ENCODE measurements at places on chromosomes 1 and 21. TPM values are rescaled to one million over a fixed set of nuclear protein-coding genes. Genes with fewer than 3 reads are reported as not detected.

AJAP1 gene
- not detected for polyA plus RNA-seq

CA6 gene
- not detected for polyA plus RNA-seq

GRCh38 chr1:93317207-93317606 is 28.5 kb upstream of the DR1 start:
- no peaks in the 10 kb centered on the region for H3K36me3 ChIP-seq
- no peak overlapping the region for H3K27ac ChIP-seq
- no peak for DNase-seq
- H3K27me3 ChIP-seq, result no peaks in the 10 kb centered on the region
- no peak overlapping the region for H3K4me3 ChIP-seq

GRCh38 chr1:209427811-209428210 is 155.7 kb upstream of the CAMK1G start:
- no peaks in the 10 kb centered on the region for H3K36me3 ChIP-seq
- H3K4me3 ChIP-seq, result no peak overlapping the region
- no peaks in the 10 kb centered on the region for H3K4me1 ChIP-seq
- H3K27me3 ChIP-seq, result no peaks in the 10 kb centered on the region
- H3K27ac ChIP-seq, result no peak overlapping the region

- peak overlapping the region; percentile 29 for H3K27ac ChIP-seq
- peak; percentile 7 for DNase-seq
- H3K27me3 ChIP-seq, result no peaks in the 10 kb centered on the region
These were observed 191.6 kb downstream of the HIVEP3 start for GRCh38 chr1:41726899-41727748.

GRCh38 chr1:6184083-6184783 is 4.1 kb upstream of the CHD5 start:
- H3K36me3 ChIP-seq, result peaks cover 9% of the 10 kb centered on the region
- DNase-seq, result no peak
- H3K27me3 ChIP-seq, result peaks cover 5% of the 10 kb centered on the region
- no peak overlapping the region for H3K4me3 ChIP-seq

DNA sequence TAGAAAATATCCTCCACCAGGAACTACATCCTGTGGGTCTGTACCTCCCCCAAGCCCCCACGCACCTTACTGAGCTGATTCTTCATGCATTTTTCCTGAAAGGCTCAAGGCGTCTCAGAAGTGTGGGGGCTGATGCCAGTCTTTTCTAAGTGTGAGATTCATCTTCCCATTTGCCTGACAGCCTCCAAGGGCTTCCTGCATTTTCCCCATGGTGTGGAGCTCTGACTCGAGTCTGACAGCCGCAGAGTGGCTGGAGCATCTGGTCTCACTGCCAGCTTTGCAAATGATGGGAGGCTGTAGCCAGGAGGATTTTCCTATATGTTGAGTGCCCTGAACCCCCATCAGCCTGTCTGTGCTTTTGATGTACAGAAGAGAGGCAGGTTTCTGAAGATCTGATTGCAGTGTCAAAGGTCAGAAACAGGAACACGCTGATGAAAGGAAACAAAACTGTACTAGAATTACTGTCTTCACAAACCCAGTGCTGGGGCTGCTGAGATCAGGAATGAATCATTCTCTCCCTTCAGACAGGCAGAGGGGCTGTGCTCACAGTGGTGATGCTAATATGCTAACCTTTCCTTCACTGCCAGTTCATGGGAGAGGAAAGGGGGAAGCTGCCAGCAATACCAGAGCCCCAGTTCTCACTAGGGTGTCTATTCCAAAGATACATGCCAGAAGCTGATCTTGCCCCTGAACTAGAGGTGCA is 201.5 kb upstream of the C1orf174 start:
- H3K4me1 ChIP-seq, result no peaks in the 10 kb centered on the region
- H3K27ac ChIP-seq, result no peak overlapping the region
- DNase-seq, result no peak

PRAMEF6 gene
- polyA plus RNA-seq, result not detected

DNA sequence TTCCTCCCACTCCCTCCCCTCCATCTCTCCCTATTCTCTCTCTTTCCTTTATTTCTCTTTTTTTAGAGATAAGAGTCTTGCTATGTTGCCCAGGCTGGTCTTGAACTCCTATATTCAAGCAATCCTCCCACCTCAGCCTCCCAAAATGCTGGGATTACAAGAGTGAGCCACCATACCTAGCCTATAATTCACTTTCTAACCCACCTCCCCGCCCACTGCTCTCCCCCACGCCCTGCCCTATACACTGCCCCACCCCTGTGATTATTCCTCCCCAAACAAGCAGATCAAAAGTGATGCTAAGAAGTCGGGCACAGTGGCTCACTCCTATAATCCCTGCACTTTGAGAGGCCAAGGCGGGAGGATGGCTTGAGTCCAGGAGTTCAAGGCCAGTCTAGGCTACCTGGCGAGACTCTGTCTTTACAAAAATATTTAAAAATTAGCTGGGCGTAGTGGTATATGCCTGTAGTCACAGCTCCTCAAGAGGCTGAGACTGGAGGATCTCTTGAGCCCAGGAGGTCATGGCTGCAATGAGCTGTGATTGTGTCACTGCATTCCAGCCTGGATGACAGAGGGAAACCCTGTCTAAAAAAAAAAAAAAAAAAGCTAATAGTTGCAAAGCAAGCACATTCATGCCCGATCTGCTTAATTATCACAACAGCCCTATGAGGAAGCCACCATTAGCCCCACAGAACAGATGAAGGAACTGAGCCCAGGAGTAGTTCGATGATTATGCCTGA is 12.8 kb upstream of the E2F2 start:
- no peak overlapping the region for H3K27ac ChIP-seq
- no peaks in the 10 kb centered on the region for H3K36me3 ChIP-seq
- H3K4me1 ChIP-seq, result peaks cover 2% of the 10 kb centered on the region
- no peaks in the 10 kb centered on the region for H3K27me3 ChIP-seq
- no peak for DNase-seq

DNA sequence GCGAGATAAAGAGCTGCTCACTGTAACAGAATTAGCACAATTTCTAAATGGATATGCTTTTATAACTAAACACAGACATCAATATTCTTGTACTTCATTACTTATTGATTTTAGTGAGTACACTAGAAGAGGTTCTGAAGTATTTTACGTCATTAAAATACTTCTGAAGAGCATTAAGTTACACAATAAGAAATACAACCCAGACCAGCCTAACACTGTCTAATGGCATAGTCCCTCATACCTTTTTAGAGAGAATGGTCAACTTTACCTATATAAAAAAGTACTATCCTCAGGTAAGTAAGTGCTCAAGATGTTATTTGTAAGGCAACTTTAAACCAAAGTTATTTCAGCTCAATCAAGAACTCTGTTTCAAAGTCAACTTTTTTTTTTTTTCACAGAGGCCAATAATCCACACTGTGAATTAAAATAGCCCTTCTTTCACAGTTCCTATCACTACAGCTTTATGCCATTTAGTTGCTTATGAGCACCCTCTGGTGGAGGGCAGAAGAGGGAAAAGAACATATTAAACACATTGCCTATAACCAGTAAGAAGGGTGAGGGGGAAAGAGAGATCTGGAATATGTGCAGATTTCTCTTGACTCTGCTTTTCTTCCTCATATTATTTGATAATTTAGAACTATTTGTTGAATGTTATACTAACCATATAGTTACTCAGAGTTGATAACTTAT is 182.1 kb upstream of the DMRTA2 start:
- H3K36me3 ChIP-seq, result no peaks in the 10 kb centered on the region
- peak; percentile 51 for DNase-seq
- H3K4me1 ChIP-seq, result no peaks in the 10 kb centered on the region
- no peak overlapping the region for H3K4me3 ChIP-seq
- no peak overlapping the region for H3K27ac ChIP-seq
- H3K27me3 ChIP-seq, result no peaks in the 10 kb centered on the region

SLC25A34 gene
- polyA plus RNA-seq, result 3.2 TPM

DNA sequence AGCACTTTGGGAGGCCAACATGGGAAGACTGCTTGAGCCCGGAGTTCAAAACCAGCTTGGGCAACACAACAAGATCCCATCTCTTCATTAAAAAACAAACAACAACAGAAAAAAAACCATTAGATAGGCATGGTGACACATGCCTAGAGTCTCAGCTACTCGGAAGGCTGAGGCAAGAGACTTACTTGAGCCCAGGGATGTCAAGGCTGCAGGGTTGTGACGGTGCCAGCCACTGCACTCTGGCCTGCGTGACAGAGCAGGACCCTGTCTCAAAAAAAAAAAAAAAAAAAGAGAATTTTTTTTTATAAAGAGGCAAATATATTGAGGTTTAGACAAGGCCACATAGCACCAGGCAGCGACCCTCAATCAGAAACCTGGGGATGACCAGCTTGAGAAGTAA is 62.7 kb downstream of the HSF2BP start:
- no peak overlapping the region for H3K27ac ChIP-seq
- no peak for DNase-seq
- H3K4me1 ChIP-seq, result no peaks in the 10 kb centered on the region
- no peaks in the 10 kb centered on the region for H3K27me3 ChIP-seq

GRCh38 chr1:177586429-177586828 is 383.4 kb downstream of the SEC16B start:
- no peak overlapping the region for H3K4me3 ChIP-seq
- H3K4me1 ChIP-seq, result no peaks in the 10 kb centered on the region

DNA sequence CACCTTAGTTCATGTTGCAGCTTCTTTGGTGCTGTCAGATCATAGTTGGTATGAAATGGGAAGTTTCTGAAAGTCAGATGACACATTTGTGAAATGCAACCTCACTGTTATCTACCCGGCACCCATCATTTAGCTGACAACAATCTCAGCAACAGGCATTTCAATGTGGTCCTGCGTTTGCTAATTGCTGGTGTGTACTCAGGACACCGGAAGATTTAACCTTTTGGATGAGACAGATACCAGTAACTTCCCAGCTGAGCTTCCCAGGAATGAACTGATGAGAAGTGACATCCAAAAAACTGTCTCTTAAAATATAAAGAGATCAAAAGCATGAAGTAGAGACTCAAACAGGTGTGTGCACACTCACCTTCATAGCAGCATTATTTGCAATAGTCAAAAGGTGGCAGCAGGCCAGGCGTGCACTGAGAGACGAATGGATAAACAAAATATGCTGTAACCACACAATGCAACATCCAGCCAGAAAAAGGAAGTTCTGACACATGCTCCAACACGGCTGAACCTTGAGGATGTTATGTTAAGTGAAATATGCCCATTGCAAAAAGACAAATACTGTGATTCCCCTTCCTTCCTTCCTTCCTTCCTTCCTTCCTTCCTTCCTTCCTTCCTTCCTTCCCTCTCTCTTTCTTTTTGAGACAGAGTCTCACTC is 7.9 kb upstream of the CLDN14 start:
- no peaks in the 10 kb centered on the region for H3K27me3 ChIP-seq
- no peak overlapping the region for H3K27ac ChIP-seq
- H3K36me3 ChIP-seq, result no peaks in the 10 kb centered on the region
- H3K4me1 ChIP-seq, result no peaks in the 10 kb centered on the region
- no peak overlapping the region for H3K4me3 ChIP-seq
- no peak for DNase-seq

IL22RA1 gene
- 131 TPM for polyA plus RNA-seq

CLDN17 gene
- not detected for polyA plus RNA-seq

GRCh38 chr1:1926346-1926811 is 7.3 kb upstream of the TMEM52 start:
- no peaks in the 10 kb centered on the region for H3K27me3 ChIP-seq
- no peak overlapping the region for H3K27ac ChIP-seq
- H3K4me1 ChIP-seq, result peaks cover 3% of the 10 kb centered on the region
- no peak for DNase-seq

DNA sequence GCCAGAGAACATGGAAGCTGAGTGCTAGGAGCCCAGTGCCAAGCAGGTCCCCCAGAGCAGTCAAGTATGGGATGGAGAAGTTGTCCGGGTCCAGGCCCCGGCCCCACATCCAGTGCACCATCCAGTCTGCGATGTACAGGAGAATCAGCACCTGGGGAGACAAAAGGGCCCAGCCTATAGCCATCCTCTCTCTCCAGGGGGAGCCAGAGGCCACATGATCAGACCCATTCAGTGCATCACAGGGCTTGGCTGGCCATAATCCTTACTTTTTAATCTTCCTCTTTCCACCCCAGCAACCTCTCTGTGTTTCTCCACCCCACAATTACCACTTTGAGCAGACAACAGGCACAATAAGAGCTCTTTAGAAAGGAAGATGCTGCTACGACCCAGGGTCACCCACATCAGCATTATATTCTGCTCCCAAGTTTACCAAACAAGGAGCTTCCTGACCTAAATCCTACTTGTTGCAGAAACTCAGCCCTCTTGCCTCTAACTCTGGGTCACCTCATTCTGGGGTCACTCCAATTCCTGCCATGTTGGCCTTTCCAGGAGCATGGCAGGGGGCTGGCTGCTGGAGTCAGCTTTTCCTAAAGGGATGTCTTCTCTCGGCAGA is 16.4 kb upstream of the RAB29 start:
- no peak overlapping the region for H3K27ac ChIP-seq
- no peak overlapping the region for H3K4me3 ChIP-seq
- H3K36me3 ChIP-seq, result peaks cover 3% of the 10 kb centered on the region
- DNase-seq, result peak; percentile 70

OR2T2 gene
- polyA plus RNA-seq, result not detected

- no peak overlapping the region for H3K27ac ChIP-seq
- peak; percentile 90 for DNase-seq
- peak overlapping the region; percentile 14 for H3K4me3 ChIP-seq
- H3K27me3 ChIP-seq, result no peaks in the 10 kb centered on the region
- peaks cover 13% of the 10 kb centered on the region for H3K4me1 ChIP-seq
- peaks cover 28% of the 10 kb centered on the region for H3K36me3 ChIP-seq
These were observed 5.5 kb upstream of the RNF223 start for GRCh38 chr1:1079408-1080121.

- no peaks in the 10 kb centered on the region for H3K27me3 ChIP-seq
- H3K4me1 ChIP-seq, result no peaks in the 10 kb centered on the region
- no peak for DNase-seq
- H3K36me3 ChIP-seq, result no peaks in the 10 kb centered on the region
- H3K27ac ChIP-seq, result no peak overlapping the region
These were observed 17.4 kb upstream of the CCN1 start for GRCh38 chr1:85563139-85563538.

LCE6A gene
- not detected for polyA plus RNA-seq

SHISAL2A gene
- polyA plus RNA-seq, result 0.35 TPM

GRCh38 chr1:208788013-208788540 is 543.9 kb upstream of the PLXNA2 start:
- DNase-seq, result no peak
- no peaks in the 10 kb centered on the region for H3K27me3 ChIP-seq
- H3K36me3 ChIP-seq, result no peaks in the 10 kb centered on the region
- no peak overlapping the region for H3K27ac ChIP-seq

DNA sequence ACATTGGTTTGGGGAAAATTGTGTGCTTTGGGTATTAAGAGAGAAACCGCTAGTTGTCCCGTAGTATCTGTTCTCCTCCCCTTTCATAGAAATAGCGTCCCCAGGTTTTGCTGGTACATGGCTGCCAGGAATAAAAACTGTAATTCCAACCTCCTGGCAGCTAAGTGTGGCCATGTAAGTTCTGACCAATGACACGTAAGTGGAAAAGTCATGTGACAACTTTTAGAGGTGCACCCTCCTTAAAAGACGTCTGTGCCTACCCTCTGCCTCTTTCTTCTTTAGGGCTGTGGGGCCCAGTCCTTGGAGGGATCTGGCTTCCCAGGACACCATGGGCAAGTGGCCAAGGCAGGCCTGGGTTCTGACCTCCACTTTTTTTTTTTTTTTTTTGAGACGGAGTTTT is 59.3 kb downstream of the UMODL1 start:
- H3K4me1 ChIP-seq, result no peaks in the 10 kb centered on the region
- no peaks in the 10 kb centered on the region for H3K36me3 ChIP-seq
- no peaks in the 10 kb centered on the region for H3K27me3 ChIP-seq
- no peak overlapping the region for H3K4me3 ChIP-seq
- no peak overlapping the region for H3K27ac ChIP-seq

GRCh38 chr1:171300401-171300800 is 13.6 kb upstream of the FMO4 start:
- H3K4me3 ChIP-seq, result no peak overlapping the region
- DNase-seq, result no peak
- H3K27me3 ChIP-seq, result no peaks in the 10 kb centered on the region
- H3K4me1 ChIP-seq, result no peaks in the 10 kb centered on the region
- no peaks in the 10 kb centered on the region for H3K36me3 ChIP-seq
- no peak overlapping the region for H3K27ac ChIP-seq

Data from small intestine (tissue), 16 donors.